Mucosa of descending colon (tissue), 3 donors: ENCODE measurements at places on chromosomes 7 and 10. TPM values are rescaled to one million over a fixed set of nuclear protein-coding genes. Genes with fewer than 3 reads are reported as not detected.

GRCh38 chr7:27605283-27605682 is 57.4 kb downstream of the HIBADH start:
- no peak for DNase-seq

- DNase-seq: no peak
These were observed 12.0 kb upstream of the AKR1B1 start for GRCh38 chr7:134470864-134471263.

DNA sequence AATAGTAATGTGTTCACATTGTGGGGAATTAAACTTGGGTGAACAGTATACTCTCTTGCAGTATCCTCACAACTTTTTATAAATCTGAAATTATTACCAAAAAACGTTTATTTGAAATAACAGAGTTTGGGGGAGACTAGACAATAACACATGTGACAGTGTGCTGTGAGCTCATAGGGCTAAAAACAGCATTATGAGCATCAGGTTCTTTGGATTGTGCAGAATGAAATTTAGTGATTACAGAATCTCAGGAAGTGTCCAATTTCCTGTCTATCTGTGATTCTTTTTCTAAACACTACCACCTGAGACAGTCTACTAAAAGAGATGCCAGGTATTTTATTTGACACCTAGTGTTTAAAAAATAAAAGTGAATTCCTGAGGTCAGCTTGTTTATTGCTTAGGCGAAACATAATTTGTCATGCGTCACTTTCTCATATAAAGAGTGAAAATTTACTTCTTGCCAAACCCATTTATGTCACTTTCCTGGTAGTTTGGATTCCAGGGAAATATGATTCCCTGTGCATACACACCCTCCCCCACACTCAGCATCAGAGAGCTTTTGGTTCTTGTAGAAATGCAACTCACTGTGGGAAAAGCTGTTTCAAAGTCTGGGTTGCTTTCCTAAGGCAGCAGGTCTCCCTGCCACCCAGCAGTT is 71.2 kb downstream of the AOAH start:
- peak; percentile 40 for DNase-seq

Gene FAM237B
- total RNA-seq: not detected

Gene SNX8
- 30.1 TPM for total RNA-seq

DNA sequence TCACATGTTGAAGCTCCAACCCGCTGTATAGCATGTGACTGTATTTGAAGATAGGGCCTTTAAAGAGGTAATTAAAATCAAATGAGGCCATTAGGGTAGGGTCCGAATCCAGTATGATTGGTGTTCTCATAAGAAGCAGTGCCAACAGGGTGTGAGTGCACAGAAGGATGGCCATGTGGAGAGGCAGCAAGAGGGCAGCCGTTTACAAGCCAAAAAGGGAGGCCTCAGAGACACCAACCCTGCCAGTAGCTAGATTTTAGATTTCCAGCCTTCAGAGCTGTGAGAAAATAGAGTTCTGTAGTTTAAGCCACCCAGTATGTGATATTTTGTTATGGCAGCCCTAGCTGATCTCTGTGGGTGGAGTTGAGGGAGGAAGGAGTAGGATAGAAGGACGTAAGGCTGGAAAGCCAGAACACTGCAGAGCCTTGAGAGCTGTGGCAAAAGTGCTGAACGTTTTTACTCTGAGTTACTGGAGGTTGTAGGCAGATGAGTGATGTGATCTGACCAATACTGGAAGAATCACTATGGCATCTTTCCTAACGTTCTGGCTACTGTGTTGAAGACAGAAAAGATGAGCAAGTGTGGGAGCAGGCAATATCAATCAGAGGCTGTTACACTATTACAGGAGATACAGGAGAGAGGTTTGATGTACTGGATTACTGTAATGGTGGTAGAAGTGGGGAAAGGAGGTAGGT is 334.9 kb downstream of the ELMO1 start:
- no peak for DNase-seq

Gene PDCD4
- 528 TPM for total RNA-seq

GRCh38 chr10:66717231-66717981 is 208.4 kb upstream of the LRRTM3 start:
- no peak for DNase-seq

DNA sequence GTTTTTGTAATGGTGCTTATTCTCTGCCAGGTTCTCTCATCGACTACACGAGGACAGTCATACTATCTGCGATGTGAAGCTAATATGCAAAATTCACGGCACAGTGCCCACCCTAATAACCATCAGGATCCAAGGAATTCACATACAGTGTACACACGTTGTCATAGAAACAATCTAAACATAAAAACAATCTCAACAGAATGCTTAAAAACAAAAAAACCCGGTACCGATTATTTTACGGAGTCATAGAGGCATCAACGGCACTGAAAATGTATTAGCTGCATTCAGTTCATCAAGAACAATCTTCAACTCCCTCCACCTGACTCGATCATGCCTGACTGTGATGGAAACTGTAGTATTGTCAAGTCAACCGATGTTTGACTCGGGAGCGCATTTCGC is 628 bp downstream of the MRPS33 start:
- no peak for DNase-seq

DNA sequence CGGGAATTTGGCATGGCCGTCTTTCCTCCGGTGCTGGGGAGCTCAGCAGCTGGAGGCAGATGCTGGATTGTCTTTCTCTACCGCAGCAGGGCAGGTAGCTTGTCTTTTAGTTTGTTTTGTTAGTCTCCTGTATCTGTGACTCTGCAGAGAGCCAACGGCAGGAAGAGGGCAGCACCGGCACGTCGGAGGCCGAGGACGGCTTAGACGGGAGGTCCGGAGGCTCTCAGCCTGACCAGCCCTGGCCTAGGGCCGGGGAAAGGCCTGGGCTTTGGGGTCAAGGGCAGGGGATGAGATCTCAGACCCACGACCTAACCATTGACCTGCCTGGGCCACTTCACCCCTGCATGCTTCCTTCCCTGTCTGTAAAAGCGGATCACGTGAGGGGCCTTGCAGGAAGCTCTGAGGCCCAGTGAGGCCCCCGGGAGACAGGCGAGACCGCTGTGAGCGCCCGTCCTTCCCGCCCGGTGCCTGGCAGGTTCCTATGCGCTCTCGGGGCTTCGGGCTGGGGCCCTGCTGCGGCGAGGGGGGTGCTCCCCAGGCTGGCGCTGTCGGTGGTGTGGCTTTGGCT is 72.7 kb downstream of the LHPP start:
- DNase-seq: no peak

Gene IMMP2L
- 12.1 TPM for total RNA-seq

- no peak for DNase-seq
These were observed 493.2 kb upstream of the KLF6 start for GRCh38 chr10:4278186-4278585.

GRCh38 chr10:35903021-35903420 is 260.9 kb upstream of the FZD8 start:
- no peak for DNase-seq
